Retina (tissue), 1 donor: ENCODE measurements at places on chromosomes 2 and 18.

- no peak for DNase-seq
Measured at GRCh38 chr2:238326801-238327365, 6.6 kb downstream of the TRAF3IP1 start.

GRCh38 chr2:205474741-205475415 lies 207.4 kb upstream of the NRP2 start:
- DNase-seq: no peak

DNA sequence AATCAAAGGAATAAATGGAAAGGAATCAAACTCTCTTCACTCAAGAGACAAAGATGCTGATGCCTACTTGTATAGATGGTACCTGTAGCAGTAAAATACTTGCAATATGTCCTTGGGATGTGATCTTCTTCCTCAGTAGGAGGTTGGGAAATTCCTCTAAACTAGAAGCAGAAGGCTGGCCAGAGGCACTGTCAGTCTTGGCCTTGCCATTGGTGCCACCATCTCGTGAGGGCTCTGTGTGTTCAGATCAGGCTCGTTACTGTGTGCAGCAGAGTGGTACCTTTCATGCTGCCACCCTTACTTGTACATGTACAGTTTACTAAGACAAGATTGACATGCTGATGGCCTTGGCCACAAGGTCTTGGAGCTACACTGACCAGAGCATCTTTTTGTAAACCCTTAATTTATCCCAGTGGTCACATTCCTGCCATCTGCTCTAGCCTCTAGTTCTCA lies 169.0 kb downstream of the MYCN start:
- no peak for DNase-seq

DNA sequence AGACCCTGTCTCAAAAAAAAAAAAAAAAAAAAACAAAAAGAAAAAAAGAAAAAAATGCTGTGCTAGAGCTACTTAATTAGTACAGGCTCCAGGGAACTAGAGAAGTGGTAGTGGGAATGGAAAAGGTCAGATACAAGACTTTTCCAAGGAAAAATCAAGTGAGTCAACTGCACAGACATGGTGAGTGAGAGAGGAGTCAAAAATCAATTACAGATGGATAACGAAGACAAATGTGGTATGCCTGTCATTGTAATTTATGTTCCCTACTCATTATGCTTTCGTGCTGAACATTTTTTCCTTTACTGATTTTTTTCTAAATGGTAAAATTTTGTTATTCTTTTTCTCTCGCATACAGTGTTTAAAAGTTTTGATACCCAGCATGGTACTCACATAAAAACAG lies 111.5 kb downstream of the MDH1 start:
- no peak for DNase-seq

DNA sequence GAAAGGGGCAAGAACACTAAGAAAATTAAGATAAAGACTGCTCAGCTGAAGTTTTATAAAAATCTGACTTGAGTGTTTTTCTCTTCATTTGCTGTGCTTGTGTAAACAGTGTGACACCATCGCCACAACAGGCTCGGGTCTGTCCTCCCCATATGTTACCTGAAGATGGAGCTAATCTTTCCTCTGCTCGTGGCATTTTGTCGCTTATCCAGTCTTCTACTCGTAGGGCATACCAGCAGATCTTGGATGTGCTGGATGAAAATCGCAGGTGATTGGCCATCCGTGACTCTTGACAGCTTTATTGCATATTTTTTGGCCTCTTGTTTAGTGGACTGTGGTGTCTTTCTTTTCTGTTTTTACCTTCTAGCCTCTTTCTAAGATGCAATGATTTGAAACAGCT lies 22.1 kb downstream of the MFF start:
- no peak for DNase-seq

- DNase-seq: no peak
Measured at GRCh38 chr2:108355906-108356734, 21.6 kb upstream of the SULT1C4 start.

- no peak for DNase-seq
Measured at GRCh38 chr2:143934626-143935481, 585.1 kb downstream of the ZEB2 start.

DNA sequence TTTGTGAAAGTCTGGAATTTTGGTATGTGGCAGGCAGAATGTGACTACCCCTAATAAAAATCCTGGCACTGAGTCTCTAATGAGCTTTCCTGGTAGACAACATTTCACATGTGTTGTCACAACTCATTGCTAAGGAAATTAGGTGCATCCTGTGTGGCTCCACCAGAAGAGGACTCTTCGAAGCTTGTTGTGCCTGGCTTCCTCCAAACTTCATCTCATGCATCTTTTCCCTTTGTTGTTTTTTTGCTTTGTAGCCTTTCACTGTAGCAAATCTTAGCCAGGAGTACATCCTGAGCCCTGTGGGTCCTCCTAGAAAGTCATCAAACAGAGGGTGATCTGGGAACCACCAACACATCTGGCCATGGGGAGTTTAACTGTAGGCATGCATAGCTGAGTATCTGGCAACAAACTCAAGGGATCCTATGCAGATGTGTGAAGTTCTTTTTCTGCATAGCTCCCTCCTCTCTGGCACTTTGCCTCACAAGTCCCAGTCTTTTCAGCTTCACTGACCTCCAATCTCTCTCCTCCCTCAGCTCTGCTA lies 42.1 kb upstream of the SERTAD2 start:
- DNase-seq: no peak

DNA sequence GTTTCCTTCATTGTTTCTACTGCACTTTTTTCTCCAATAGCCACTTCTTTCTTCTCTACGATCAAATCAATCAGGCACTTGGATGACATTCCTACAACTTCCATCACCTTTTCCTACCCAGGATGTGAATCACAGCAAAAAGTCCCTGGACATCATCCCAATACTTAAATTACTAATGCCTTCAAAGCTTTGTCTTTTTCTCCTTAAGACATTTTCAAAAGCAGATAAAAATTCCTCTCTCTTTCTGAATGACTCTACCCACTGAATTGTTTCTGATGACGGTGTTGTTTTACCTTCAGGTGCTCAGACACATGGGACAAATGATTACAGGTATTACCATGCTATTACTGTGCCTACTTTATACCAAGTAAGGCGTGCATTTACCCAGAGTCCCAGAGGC lies 500.9 kb downstream of the FBXO15 start:
- no peak for DNase-seq

- DNase-seq: no peak
Measured at GRCh38 chr2:135676031-135676430, 65.6 kb upstream of the UBXN4 start.

- no peak for DNase-seq
Measured at GRCh38 chr2:187079901-187080300, 230.9 kb upstream of the ZSWIM2 start.

DNA sequence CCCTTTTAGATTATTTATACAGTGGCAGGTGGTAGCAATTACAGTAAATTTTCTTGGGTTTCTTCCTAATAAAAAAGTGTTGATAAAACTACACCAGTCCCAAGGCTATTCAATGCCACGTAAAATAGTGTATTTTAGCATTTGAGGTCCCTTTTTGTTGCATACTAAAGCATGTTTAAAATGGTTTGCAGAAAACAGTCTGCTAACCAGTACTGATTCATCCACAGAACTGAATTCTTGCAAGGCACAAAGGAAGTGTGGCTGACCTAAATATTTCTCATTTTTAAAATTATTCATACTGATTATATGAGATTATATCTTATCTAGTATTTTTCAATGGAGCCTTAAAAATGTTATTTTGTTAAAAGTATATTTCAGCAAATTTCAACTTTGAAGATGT lies 98.1 kb downstream of the SMAD2 start:
- no peak for DNase-seq

GRCh38 chr2:8307606-8308180 lies 374.2 kb upstream of the ID2 start:
- DNase-seq: no peak

DNA sequence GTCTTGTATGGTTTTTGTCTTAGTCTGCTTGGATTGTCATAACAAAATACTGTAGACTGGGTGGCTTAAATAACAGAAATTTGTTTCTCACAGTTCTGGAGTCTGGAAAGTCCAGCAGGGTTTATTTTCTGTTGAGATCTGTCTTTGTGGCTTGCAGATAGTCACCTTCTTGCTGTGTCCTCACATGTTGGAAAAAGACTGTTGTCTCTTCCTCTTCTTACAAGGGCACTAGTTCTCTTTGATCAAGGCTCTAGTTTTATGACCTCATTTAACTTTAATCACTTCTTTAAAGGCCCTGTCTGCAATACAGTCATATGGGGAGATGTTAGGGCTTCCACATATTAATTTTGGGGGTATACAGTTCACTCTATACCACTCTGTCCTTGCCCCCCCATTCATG lies 56.5 kb downstream of the NBEAL1 start:
- no peak for DNase-seq

- DNase-seq: no peak
Measured at GRCh38 chr2:229445019-229445418, 173.9 kb upstream of the PID1 start.

DNA sequence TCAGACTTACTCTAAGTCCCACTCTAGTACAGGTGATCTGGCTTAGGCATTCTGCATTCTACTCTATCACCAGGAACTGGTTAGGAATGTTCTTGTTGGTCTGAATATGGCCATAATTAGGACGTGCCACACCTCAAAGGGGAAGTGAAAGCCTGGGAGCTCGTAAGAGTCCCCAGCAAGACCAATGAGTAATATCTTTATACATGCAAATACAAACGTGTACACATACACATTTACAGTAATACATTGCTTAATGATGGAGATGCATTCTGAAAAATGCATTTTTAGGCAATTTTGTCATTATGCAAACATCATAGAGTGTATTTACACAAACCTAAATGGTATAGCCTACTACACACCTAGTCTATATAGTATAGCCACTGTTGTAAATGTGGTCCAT lies 19.5 kb upstream of the ERCC3 start:
- no peak for DNase-seq

GRCh38 chr2:98487806-98488189 lies 43.1 kb downstream of the INPP4A start:
- DNase-seq: no peak

DNA sequence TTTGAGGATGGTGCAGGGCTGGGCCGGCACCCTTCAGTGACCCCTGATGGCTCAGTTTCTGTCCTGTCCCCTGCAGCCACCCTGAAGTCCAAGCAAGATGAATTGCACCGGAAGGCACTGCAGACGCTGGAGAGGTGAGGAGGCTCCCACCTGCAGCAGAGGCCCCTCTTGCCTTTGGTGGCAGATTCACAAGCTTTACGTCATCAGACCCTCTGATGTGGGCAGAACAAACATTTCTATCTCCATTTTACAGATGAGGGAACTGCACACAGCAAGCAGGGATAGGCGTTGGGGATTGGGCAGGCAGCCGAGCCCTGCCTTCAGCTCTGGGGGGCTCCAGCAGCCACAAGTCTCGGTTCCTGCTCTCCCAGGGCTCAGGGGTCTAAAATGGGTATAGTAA lies 107.7 kb upstream of the MCFD2 start:
- DNase-seq: no peak

DNA sequence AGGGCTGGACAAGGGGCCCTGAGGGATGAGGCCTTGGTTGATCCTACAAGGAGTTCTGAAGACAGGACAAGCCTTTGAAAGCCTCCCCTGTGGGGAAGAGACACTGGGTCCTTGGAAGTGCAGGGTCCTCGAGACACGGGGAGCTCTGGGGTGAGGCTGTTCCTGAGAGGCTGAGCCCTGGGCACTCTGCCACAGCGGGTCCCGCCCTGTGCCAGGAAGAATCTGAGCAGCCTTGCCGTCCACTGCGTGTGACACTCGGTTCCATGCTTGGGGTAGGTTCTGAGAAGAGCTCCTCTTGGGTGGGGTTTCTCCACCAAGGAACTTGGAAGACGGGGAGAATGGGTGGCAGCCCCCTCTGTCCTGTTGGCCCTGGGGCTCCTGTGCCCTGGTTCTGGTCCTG lies 13.9 kb downstream of the SNTG2 start:
- DNase-seq: no peak

- DNase-seq: no peak
Measured at GRCh38 chr2:95041060-95041823, 15.7 kb downstream of the MAL start.

GRCh38 chr2:27689424-27689823 lies 25.7 kb downstream of the SLC4A1AP start:
- DNase-seq: no peak

GRCh38 chr2:134660626-134661402 lies 58.0 kb downstream of the TMEM163 start:
- DNase-seq: no peak

DNA sequence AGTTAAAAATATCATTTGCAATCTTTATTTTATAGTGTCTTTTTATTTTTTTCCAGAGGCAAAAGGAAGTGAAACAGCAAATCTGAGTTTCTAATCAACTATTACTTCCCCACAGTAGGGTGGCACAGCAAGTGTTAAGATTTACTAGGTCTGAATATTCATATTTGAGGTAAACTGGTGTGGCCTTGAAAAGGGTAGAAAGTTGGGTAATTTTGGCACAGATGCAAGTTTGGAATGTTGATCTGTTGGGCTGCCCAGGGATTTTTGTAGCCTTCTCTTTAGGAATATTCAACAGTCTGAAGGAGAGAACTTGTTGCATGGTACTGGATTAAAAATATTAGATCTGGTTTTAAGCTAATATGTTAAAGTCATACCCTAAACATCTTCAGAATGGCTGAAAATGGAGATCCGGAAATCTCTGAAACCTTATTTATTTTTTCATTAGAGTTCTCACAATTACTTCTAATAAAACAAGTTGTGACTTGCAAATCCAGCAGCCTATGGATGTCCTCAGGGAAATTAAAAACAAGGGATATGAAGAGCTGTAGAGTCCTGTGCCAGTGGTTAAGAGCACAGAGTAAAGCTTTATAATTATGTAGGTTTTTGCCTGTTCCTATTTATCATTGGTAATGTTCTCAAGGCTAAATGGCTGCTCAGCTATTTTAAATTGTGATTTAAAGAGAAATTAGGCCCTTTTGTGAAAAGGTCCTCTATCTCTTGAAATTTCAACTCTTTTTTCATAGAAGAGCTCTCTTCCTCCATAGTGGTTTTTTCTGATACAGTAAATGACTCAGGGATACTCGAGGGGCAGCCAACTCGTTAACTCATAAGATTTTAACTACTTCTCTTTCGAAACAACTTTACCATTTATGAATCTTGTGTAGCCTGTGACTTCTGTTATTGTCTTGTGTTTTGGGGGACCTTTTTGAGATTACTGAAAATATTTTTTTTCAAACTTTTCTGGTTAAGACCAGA lies 11.0 kb downstream of the TANK start:
- no peak for DNase-seq

DNA sequence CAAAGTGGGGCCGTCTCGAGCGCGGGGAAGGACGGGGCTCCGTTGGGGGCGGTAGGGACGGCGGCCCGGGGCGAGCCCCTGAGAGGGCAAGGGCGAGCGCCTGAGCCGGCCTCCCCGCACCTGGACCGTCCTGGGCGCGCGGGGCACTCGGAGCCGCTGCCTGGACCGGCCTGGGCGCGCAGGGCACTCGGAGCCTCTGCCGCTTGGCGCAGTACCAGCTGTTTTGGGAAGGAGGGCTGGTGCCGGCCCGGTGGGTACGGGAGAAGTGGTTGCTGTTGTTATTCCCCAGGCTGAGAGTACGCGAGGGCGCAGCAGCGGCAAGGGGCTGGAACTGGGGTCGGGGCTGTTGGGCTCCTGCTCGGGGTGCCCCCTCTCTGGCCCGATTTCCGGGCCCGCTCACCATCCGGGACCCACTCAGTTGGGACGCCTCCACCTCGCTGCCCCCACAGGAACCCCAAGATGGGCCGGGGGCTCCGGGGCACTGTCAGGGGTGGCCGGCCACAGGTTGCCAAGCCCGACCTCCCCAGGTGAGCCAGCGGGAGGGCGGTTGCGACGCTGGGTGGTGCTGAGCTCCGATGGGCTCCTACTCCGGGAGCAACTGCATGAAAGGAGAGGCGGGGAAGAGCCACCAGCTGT lies 579 bp downstream of the ARHGEF4 start:
- peak; percentile 55 for DNase-seq

- DNase-seq: no peak
Measured at GRCh38 chr2:238024986-238025385, 35.8 kb upstream of the SCLY start.

- no peak for DNase-seq
Measured at GRCh38 chr2:238974501-238975166, 126.7 kb downstream of the TWIST2 start.
